ENCODE measurements at places on chromosomes 13 and 19. TPM values are rescaled to one million over a fixed set of nuclear protein-coding genes. Genes with fewer than 3 reads are reported as not detected.

The PTH2 gene
- total RNA-seq = not detected

The ZNF208 gene
- 10.5 TPM for total RNA-seq

The DNASE2 gene
- total RNA-seq = 19.8 TPM

The NUMBL gene
- 5.7 TPM for total RNA-seq

The DIRAS1 gene
- total RNA-seq = 0.42 TPM

The EBI3 gene
- not detected for total RNA-seq

All from T-helper 17 cell (primary cell).